Fibroblast of skin of left biceps (primary cell): ENCODE measurements at places on chromosomes 5 and 9.

DNA sequence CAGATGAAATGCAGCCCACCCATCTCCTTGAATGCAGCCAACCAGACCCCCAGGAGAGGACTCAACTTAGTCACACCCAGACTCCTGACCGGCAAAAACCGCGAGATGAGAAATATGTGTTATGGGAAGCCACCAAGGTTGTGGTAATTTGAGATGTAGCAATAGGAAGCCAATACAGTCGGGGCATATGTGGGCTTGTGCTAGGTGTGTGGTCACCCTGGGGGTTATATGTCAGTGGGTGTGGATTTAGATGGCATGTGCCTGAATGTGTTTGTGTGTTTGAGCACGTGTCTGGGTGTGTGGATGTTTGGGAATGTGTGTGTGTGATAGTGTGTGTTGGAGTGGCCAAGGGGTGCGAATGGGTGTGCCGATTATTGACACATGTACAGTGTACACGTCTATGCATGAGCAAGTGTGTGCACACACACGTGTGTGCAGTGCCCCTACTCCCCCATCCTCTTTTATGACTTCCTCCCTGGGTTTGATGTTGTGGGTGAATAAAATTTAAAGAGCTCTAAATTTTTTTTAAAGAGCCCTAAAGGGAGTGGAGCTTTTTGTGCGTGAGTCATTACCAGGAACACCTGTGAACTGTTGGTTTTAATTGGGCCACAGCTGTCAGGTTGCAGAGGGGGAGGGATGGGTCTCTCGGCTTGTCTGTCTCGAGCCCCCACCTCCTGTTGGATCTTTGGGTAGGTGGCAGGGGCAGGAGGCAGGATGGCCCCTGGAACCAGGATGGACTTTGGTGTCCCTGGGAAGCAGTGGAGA lies 86.8 kb downstream of the LHX2 start:
- no peak for DNase-seq

DNA sequence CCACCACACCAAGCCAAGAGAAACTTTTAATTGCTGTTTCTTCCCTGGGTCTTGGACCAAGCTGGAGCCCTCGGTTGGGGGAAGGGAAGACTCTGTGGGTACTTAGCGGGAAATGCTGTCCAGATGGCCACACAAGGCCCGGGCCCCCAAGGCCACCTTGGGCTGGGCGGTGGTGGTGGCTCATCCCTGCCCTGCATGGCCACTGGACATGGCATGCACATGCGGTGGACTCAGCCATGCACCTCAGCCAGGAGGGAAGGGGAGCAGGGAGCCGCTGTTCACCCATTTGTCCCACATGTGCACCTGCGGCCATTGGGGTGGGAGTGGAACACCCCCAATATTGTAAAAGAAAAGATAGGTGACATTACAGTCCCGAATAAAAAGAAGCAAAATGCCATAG lies 72.4 kb downstream of the RGMB start:
- no peak for DNase-seq

GRCh38 chr9:74573640-74574191 lies 76.6 kb downstream of the RORB start:
- no peak for DNase-seq

DNA sequence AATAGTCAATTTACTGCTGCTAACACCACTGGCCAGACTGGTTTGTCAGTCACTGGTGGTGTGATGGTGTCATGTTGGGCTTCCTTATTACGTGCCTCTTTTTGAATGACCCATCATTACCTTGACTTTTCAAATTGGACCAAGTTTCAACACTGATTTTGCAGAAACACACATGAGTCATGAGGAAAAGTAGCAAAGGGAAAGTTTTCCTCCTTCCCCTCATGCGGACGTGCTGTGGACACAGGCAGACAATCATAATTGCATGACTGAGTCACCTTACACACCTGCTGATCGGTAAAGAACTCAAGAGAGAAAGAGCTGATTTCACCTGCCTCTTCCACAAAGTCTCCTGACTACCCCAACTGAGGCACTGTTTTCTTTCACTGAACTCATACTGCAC lies 324.5 kb downstream of the ARRDC3 start:
- DNase-seq: no peak

- DNase-seq: no peak
These were observed 7.9 kb upstream of the ACSL6 start for GRCh38 chr5:132019337-132019736.
